ENCODE measurements at places on chromosomes 4 and X.

- DNase-seq: no peak
Measured at GRCh38 chr4:169727616-169728015, 30.1 kb downstream of the HPF1 start.

- no peak for DNase-seq
Measured at GRCh38 chr4:25346913-25347312, 30.1 kb upstream of the ANAPC4 start.

DNA sequence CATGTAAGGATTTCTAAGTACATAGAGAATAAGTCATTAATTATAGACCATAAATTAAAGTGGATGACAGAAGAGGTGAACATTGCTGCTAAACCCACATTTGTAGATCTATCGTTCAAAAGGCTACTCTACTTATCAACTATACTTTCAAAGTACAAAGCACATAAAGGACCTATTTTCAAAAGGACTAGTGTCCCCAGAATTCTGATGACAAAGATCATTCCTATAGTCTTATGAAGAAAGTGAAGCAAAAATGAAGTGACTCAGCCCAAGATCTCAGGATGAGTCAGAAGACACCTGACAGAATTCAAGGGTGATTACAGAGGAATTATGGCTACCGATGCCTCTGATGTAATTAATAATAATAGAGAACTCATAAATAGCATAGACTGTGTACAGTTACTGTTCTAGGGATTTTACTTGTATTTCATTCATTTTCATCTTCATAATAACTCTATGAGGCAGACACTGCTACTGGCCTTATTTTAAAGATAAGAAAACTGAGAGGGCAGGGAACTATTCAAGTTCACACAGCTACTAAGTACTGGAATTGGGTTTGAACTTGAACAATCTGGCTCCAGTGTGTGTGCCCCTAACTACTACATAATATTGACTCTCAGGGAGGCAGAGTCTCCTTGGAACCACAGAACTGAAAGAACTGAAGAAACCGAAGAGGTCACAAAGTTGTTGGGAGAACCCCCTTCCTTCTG, 17.1 kb downstream of the USP46 start:
- peak; percentile 76 for DNase-seq

- DNase-seq: no peak
Measured at GRCh38 chr4:26192899-26193869, 127.6 kb upstream of the RBPJ start.

- no peak for DNase-seq
Measured at GRCh38 chrX:150542846-150543229, 25.6 kb upstream of the MTM1 start.

- peak; percentile 77 for DNase-seq
Measured at GRCh38 chr4:186792728-186793366, 69.2 kb upstream of the FAT1 start.
